ENCODE measurements at places on chromosomes 2 and 18. TPM values are rescaled to one million over a fixed set of nuclear protein-coding genes. Genes with fewer than 3 reads are reported as not detected.

DNA sequence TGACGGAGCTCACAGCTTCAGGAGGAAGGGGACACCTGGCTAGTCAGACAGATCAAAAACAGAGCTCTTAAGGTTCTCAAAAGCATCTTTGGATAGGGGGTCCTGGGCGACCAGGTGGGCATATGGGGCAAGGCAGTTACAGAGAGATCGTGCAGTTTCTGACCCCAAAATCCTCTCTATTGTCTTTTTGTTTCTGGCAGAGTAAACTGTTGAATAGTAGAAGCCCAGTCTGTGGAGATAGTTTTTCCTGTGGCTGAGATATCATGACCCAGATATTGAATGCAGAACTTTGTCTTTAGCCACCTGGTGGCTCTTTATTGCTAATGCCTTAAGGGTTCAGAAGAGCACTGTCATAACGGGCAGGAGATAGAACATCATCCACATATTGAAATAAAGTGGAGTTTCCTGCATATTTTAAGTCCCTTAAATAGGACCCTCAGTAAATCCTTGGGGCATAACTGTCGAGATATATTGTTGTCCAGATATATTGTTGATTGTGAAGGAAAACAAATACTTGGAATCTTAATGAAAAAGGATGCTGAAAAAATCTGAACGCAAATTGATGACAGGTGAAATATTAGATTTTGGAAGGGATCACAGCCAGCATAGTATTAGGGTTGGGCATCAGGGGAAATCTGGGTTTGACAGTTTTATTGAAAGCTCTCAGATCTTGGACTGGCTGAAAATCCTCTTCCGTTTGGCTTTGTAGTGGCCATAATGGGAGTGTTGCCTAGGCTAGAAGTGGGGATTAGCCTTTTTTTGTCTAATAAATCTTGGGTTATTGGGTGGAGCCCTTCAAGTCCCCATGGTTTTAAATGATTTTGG is 14.1 kb upstream of the ZDBF2 start:
- DNase-seq = no peak

DNA sequence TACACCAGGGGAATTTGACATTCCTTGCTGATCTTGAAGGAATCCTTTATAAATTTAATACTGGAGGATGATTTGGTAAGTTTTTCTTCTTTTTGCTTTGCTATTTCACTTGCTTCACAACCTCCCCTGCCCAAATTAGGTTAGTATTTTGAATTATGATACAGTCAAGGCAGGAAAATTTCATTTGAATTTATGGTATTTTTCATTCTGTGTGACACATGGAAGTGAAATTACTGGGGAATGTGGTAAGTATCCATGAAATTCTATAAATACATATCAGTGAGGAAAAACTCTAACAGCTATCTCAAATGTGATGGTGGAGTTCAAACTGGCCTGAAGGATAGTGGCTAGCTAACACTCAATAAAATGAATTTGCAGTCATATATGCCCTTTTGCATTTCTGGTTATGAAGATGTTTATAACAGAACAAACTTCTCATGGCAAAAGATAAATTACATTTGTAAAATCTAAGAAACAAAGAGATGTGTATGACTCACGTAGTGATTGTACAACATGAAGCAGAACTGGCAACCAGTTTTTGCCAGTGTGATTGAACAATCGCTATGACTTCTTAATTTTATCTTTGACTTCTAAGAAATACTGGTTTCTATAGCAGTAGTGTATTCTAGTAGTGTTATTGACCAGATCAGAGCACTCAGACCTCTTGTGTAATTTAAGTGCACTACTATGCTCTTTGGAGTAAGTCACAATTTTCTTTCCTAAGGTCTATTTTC is 152.6 kb downstream of the IKZF2 start:
- no peak for DNase-seq

- peak; percentile 41 for DNase-seq
Observed at GRCh38 chr2:233247116-233247515, 4.4 kb upstream of the ATG16L1 start.

DNA sequence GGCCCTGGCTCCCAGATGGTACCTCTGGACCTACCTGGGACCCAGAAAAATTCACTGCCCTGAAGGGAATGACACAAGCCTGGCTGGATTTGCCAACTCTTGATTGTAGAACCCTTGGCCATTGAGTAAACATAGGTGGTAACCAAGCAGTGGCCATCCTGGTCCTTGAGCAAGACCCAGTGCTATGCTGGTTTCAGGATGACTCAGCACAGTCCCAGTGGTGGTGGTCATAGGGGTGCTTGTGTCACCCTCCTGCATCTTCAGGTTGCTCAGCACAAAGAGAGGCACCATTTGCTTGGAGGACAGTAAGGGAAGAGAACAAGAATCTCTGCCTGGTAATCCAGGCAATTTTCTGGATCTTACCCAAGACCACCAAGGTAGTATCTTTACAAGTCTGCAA is 52.9 kb downstream of the UPP2 start:
- no peak for DNase-seq

DNA sequence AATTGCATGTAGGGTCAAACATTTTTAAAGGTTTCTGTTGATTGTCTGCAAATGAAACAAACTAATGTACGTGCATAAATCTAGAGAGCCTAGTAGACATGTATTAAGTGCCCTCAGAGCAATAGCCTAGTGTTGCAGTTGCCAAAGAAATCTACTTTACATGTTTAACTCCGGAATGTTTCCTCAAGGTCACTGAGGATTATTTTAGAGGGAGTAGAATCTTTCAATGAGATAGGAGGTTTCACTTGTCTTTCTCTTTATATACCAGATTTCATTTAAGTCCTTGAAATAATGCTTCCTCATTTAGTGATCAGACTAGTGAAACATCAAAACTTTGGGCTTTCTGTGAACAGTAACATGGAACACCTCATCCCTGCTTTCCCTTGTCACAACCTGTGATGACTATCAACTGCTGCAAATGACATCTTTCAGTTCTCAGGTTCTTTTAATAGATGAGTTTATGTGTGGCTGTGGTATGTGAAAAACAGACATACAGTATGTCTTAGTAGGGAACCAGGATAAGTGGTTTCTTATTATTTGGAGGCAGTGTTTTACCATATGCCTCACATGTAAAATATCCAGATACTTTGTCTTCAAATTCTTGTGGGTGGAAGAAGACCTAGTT is 5.5 kb downstream of the UBE2E3 start:
- no peak for DNase-seq

Gene MPHOSPH10
- 24.3 TPM for total RNA-seq

Gene PTPRM
- 61.4 TPM for total RNA-seq

Gene UGT1A5
- total RNA-seq = 15.0 TPM

Gene STARD6
- not detected for total RNA-seq

Gene NYAP2
- total RNA-seq = not detected

Gene PTH2R
- total RNA-seq = not detected

Gene LBH
- 12.7 TPM for total RNA-seq
